ENCODE measurements at places on chromosomes 1 and 21. TPM values are rescaled to one million over a fixed set of nuclear protein-coding genes. Genes with fewer than 3 reads are reported as not detected.

The TFF3 gene
- total RNA-seq, result not detected

DNA sequence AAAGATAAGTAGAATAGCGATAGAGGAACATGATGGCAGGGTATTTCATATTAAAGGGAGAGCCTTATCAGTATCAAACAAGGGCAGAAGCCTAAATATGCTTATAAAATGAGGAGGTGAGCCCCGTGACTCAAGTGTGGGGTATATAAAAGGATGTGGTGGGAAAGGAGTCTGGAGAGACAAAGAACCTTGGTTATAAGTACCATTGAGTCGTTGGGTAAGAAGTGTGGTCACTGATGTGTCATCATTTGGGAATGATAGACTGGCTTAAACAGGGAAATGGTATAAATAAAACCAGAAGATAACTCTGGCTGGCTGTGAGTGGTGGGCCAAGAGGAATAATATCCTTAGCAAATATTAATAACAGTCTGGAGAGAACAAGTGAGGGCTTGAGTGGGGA, 10.9 kb upstream of the CD5L start:
- DNase-seq, result no peak

DNA sequence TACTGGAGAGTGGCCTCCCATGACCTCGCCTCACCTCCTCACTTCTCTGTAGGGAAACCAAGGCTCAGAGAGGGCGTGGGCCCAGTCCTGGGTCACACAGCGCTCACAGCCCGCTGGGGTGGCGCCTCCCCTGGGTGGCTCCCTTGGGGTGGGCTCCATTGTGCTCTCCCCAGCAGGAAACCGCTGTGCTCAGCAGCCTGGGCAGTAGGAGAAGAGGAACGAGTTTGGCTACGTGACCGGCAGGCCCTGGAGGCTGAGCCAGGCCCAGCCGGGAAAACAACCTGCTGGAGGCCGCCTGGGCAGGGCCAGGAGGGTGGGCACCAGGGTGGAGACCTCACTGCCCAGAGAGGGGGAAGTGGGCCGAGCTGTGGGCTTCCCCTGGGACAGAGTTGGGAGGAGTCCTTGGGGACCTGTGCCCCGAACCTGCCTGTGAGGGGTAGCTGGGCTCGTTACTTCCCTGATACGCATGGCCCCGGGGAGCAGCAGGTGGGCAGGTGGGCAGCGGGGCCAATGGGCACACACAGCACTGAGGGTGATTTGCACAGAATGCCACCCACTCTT, 15.0 kb upstream of the FAM131C start:
- no peak for DNase-seq

- DNase-seq, result no peak
Measured at GRCh38 chr1:18343581-18343980, 137.1 kb upstream of the KLHDC7A start.

- DNase-seq, result peak; percentile 88
Measured at GRCh38 chr1:47725992-47726855, 271.0 kb downstream of the TRABD2B start.

The LENEP gene
- total RNA-seq, result 1.4 TPM

The IL20 gene
- not detected for total RNA-seq

The LCE1F gene
- total RNA-seq, result not detected

DNA sequence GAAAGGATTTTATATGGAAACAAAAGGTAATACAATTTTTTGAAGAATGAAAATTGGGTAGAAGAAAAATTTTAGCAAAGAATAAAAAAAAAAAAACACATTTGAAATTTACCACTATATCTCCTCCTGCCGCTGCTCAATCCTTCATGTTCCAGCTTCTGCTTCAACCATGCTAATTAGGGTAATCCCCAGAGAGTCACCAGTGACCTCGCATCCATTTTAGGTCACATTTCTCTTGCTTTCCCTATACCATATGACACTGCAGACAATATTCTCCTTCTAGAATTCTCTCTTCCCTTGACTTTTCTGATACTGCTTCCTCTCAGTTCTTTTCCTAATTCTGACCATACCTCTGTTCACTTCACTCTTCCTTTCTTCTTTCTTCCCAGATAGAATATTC, 237.1 kb downstream of the USH2A start:
- no peak for DNase-seq

DNA sequence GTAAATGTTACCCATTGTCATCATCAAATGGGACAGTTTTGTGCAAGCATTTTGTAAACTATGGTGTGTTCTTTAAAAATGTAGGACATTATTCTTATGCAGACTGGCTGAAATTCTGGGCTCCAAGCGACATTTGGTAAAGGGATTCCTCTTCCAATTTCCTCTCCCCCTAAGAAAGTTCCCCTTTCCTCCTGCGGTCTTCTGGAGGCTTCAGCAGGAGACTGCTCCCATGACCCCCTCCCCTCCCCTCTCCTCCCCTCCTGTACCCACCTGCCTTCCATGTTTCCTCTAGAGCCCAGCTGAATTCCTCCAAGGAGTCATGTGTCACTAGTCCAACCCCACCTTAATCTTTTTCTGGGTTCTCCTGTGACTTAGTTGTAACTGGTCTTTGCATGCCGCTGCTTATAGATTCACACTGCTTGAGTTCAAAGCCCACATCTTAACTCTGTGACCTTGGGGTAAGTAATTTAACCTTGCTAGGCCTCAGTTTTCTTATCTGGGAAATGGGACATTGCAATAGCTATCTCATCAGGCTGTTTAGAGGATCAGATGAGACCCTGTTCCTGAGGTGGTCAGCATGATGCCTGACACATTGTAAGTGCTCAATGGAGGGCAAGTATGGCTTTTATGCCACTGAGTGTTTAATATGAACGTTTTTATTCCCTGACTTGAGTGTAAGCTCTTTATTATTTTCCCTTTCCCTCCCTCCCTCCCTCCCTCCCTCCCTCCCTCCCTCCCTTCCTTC, 69.9 kb upstream of the WDR26 start:
- no peak for DNase-seq

DNA sequence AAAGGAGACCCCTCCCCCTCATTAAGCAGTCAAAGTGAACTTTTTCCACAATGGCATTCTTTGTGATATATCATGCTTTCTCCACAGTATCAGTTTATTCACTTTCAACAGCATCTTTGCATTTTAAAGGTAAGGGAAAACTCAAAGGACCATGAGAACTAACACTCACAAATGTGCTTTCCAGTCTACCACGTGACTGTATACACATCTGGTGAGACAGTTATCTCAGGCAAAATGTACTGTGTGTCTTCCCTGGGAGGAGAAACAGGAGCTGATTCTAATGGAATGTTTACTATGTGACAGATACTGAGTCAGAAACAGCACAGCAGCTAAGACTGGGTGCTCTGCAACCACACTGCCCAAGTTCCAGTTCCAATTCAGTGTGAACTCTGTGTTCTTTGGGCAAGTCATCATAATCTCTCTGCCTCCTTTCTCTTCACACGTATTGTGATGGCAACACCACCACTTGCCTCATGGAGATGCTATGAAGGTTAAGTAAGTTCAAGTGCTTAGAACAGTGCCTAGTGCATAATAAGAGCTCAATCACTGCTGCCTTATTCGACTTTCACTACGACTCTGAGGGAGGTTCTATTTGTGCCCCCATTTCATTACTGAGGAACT, 79.0 kb downstream of the SLC45A1 start:
- DNase-seq, result peak; percentile 71

The OR2L5 gene
- total RNA-seq, result not detected

GRCh38 chr1:76687307-76688175, 179.7 kb upstream of the ST6GALNAC5 start:
- DNase-seq, result no peak

The PTPN14 gene
- 29.7 TPM for total RNA-seq

- DNase-seq, result no peak
Measured at GRCh38 chr1:40313329-40313957, 3.6 kb downstream of the COL9A2 start.
